Hepatocyte (in vitro differentiated cells): ENCODE measurements at places on chromosomes 3 and 15.
A peak's percentile ranks its signal among the peaks of the same experiment; 100 is the strongest.

DNA sequence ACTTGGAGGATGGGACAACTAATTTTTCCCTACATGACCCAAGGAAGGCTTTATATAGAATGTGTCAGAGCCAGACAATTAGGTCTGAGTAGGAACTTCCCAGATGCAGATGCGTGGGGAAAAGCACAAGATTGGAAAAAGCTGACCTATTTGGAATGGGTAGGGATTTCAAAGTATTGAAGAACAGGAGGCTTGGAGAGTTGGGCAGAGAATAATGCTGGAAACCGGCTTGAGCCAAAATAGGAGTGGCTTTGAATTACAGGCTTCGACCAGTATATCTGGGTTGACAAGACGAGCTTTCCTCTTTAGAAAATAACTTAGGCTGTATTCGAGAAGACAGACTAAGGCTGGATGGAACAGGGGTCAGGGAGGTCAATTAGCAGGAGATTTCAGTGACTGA is 181.1 kb downstream of the GBE1 start:
- DNase-seq: no peak

GRCh38 chr15:68770216-68770615 is 50.5 kb downstream of the ANP32A start:
- no peak for DNase-seq

DNA sequence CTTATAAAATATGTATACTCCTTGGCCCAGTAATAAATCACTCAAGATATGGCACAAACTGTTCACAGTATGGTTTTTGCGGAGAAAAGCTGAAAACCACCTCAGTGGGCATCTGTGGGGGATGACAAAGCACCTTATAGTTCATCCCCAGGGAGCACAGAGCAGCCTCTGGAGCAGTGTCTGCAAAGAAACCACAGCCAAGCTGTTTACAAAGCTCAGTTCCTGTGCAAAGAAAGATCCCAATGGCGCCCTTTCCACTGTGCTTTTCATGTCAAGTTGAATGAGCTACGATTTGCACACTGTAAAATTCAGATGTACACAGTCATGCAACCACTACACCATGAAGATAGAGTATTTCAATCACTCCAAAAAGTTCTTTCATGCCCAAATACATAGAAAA is 2.5 kb upstream of the EFCC1 start:
- DNase-seq: no peak

DNA sequence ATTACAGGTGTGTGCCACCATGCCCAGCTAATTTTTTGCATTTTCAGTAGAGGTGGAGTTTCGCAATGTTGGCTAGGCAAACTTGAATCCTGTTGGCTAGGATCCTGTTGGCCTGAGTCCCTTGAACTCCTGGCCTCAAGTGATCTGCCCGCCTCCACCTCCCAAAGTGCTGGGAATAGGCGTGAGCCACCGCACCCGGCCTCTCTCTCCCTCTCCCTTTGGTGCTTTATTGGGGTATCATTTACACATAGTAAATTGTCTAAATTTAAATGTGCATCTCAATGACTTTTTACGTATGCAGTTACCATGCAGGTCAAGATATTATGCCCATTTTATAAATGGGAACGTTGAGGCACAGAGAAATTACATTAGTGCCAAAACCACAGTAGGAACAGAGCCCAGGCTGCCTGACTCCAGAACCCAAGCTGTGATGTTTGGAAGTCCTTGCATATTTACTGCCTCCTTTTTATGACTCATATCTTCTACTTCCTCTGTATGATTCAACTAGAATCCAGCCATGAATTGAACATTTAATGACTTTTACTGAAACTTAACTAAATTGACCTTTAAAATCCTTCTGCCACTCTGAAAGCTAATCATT is 34.0 kb upstream of the RPP14 start:
- DNase-seq: no peak

GRCh38 chr15:40252438-40253166 is 13.7 kb downstream of the PAK6 start:
- peak; percentile 58 for DNase-seq

DNA sequence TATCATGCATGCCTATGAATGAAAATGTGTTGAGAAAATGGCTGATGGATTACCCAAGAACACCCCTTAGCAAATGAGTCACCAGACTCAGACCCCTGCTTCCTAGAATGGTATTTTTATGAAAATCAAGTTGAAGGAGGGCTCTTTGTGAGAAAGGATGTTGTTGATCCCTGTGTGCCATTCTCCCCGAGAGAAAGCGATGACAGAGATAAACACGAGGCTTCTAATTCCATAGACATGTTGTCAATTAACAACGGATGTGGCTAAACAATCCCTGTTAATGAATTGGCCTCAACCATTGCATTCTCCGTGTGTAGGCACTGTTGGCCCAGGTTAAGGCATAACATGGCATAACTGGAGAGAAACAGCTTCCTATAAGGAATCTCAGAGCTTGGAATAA is 5.8 kb upstream of the OXTR start:
- DNase-seq: no peak

GRCh38 chr3:40453933-40454332 is 3.2 kb upstream of the RPL14 start:
- no peak for DNase-seq

DNA sequence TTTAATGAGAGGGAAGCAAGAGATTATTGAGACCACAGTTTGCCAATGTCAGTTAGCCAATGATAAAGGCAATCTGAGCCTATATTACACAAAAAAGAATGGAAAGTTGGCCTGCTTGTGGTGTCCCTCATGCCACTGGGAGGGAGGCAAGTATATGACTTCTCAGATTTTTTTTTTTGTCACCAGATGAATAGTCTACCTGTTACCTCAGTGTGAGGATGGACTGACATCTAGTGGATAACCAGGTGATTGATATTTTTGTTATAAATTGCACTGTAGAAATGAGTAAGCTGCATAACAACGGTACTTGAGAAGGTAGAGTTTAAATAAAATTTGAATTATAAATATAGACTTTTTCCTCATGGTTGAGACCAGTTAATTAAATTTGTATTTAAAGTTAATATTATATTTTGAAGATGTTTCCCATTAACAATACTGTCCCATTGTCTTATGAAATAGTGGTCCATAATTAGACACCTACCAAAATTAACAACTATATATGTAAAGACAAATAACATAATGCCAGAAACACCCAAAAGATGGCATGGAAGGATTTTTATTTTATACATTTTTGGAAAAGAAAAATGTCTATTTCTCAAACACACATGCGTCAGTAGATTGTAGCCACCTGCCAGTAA is 237.8 kb upstream of the GADL1 start:
- peak; percentile 37 for DNase-seq

GRCh38 chr3:67018105-67018788 is 20.1 kb downstream of the KBTBD8 start:
- DNase-seq: no peak

- no peak for DNase-seq
Observed at GRCh38 chr3:169744366-169745054, 20.4 kb downstream of the TERC start.

DNA sequence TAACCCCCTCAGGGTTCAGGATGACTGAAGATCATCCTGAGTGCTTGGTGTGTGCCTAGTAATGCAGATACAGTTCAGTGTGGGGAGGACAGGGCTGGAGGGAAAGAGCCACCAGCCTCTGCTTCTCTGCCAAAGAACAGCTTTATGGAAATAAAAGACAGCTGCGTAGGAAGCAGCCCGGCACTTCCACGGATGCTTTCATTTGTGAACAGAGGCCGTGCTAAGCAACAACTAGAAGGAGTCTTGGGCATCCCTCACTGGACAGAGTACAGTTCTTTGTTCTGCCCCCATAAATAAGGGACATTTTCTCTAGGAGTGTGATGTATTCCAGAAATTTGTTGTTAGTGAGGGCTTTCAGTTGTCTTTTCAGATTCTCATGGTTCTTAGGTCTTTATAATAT is 194.8 kb upstream of the RGMA start:
- DNase-seq: no peak

- no peak for DNase-seq
Observed at GRCh38 chr15:93206893-93207292, 117.9 kb upstream of the RGMA start.

GRCh38 chr3:52688266-52688665 is 2.4 kb downstream of the GNL3 start:
- no peak for DNase-seq

DNA sequence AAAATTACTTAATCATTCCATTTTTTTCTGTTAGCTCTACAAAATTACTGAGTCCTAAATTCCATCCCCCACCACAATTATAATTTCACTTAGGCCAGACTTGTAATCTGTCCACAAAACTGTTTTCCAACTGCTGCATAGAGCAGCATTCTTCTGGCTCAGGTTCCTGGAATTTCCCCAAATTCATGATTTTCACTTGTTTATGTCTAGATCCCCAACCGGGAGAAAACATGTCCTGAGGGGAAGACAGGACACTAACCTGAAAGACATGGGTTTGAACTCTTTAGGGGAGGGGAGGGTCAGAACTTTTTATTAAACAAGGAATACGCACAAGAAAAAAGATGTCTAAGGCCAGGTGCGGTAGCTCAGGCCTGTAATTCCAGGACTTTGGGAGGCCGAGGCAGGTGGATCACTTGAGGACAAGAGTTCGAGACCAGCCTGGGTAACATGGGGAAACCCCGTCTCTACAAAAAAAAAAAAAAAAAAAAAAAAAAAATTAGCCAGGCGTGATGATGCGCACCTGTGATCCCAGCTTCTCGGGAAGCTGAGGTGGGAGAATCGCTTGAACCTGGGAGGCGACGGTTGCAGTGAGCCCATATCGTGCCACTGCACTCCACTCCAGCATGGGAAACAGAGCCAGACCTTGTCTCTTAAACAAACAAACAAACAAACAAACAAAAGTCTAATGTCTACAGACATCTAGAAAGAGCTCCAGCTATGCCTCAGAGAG is 1.5 kb downstream of the ETFA start:
- DNase-seq: no peak

DNA sequence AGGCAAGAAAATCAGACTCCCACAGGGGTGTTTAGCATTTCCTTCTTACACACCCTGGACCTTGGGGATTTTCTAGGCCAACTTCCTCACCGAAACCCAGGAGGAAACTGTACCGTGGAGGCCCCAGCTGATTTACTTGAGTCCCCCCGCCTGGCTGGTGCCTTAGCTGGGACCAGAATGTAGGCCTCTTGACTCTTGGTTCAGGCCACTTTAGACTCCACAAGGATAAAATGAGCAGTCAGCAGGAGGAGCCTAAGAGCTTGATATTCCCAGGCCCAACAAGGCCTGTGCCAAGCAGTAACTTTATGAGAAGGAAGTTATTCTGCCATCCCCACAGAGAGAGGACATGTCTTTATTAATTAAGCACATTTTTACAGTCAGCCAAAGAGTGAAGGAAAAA is 4.6 kb upstream of the APBA2 start:
- no peak for DNase-seq

DNA sequence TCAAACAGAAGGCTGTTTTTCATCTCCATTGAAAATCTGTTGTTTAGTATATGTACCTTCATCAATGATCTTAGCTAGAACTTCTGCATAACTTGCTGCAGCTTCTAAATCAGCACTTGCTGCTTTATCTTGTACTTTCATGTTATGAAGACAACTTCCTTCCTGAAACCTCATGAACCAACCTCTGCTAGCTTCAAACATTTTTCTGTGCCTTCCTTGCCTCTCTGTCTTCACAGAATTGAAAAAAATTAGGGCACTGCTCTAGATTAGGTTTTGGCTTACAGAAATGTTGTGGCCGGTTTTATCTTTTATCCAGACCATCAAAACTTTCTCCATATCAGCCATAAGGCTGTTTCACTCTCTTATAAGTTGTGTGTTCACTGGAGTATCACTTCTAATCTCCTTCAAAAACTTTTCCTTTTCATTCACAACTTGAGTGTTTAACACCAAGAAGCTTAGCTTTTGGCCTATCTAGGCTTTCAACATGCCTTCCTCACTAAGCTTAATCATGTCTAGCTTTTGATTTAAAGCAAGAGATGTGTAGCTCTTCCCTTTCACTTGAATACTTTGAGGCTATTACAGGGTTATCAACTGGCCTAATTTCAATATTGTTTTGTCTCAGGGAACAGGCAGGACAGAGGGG is 78.6 kb downstream of the IGSF11 start:
- no peak for DNase-seq

DNA sequence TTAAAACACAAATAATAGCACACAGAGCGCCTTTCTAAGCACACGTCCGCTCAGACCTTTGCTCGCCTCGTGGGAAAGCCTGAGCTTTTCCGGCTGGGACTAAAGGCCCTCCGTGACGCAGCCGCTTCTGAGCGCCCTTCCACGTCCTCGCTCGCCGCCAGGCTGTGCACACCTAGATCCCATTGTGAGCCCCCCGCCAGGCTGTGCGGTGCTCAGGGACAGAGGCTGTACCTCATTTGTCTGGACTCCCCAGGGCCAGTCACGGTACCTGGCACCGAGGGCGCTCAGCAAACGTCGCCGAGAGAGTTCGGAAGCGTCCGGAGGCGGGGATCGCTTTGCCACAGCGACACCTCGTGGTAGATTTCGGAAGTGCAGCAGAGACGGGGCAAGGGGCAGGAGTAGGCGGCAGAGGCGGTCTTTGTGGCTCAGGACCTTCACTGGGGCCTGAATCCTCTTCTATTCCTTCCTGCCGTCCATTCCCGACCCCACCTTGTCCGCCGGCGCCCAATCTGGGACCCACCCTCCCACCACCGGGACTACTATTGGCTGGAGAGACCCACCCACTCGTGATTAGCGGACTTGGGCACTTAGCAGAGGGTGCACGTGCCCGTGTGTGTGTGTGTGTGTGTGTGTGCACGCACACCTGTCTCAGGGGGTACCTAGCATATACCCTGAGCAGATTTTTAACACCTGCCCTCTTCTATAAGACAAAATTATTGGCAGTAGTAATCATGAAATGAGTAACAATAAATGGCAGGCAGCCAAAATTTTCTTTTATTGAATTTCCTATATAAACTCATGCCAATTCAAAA is 65.6 kb downstream of the RHCG start:
- peak; percentile 85 for DNase-seq

DNA sequence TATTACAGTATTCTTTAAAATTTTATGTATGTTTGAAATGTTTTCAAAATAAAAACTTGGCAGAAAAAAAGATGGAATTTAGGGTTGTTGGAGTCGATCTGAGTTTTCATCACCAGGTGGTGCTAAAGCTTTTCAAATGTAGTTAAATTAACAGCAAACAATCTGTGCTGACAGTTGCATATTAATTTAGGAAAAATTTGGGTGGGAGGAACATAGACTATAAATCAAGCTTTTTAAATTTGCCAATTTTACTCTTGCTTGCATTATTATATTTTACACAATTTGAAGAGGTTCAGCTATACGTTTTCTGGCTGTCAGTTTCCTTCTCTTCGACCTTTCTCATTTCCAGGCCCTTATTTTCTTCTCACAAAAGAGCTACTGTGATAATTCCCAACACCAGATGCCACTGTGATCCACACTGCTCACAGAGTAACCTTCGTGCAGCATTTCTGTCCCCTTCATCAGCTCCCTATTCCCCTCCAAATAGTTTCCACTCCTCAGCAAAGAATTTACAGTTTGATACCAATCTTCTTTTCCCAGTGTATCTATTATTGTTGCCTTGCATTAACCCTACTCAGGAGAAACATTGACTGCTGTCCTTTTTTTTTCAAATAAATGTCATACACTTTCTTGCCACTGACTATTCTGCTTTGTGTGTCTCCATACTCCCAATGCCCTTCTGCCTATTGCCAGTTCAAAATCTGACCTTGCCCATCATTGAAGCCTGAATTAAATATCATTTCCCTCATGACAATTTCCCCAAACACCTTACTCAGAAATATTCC is 53.4 kb upstream of the EIF5A2 start:
- DNase-seq: peak; percentile 50
